Forelimb muscle (tissue), 1 donor: ENCODE measurements at places on chromosomes 12 and 14.

DNA sequence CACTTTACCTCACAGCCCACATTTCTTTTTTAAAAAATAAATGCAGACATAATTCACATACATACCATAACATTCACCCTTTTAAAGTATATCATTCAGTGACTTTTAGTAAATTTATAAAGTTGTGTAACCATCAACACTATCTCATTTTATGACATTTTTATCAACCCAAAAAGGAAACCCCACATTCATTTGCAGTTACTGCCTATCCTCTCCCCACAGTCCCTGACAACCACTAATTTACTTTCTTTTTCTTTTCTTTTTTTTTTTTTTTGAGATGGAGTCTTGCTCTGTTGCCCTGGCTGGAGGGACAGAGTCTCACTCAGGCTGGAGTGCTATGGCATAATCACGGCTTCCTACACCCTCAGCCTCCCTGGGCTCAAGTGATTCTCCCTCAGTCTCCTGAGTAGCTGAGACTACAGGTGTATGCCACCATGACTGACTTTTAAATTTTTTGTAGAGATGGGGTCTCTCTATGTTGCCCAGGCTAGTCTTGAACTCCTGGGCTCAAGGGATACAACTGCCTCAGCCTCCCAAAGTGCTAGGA is 1.5 kb upstream of the EP400 start:
- DNase-seq = no peak

GRCh38 chr14:93103392-93104080 is 12.2 kb downstream of the ITPK1 start:
- DNase-seq = no peak

GRCh38 chr12:30197392-30198057 is 413.8 kb upstream of the TMTC1 start:
- no peak for DNase-seq

DNA sequence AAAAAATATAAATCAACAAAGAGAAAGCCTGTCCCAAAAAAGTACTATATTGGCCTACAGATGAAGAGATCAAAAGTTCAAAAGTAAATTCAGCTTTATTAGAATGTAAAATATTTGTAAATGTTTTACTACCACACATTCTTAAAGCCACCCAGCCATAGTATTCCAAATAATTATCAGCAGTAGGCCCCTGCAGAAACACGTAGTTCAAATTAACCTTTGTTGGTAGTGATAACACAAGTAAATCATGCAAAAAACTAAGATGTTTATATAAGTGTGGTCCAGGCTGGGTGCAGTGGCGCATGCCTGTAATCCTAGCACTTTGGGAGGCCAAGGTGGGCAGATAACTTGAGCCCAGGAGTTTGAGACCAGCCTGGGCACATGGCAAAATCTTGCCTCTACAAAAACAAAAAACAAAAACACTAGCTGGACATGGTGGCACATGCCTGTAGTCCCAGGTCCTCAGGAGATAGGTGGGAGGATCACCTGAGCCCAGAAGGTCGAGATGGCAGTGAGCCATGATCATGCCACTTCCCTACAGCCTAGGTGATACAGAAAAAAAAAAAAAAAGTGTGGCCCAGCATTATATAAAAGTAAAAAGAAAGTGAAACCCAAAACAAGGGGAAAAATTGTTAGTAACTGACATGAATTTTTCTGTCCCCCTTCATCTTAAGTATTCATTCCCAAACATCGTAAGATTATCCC is 17.9 kb downstream of the SPTLC2 start:
- no peak for DNase-seq

- DNase-seq = no peak
Measured at GRCh38 chr14:58109744-58110143, 42.3 kb downstream of the ARMH4 start.

DNA sequence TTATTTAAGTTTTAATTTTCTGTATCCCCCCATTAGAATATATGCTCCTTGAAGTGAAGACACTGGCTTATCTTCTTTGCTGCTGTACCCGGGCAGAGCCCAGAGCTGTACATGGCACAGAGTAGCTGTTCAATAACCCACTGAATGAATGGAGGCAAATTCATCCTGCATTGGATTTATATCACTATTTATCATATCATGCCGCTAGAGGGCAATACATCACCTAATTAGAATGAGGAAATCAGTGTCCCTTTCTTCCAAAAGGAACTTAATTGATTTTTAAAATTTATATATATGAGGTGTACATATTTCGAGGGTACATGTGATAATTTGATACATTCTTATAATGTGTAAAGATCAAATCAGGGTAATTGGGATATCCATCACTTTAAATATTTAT is 89.2 kb upstream of the TMEM260 start:
- no peak for DNase-seq

DNA sequence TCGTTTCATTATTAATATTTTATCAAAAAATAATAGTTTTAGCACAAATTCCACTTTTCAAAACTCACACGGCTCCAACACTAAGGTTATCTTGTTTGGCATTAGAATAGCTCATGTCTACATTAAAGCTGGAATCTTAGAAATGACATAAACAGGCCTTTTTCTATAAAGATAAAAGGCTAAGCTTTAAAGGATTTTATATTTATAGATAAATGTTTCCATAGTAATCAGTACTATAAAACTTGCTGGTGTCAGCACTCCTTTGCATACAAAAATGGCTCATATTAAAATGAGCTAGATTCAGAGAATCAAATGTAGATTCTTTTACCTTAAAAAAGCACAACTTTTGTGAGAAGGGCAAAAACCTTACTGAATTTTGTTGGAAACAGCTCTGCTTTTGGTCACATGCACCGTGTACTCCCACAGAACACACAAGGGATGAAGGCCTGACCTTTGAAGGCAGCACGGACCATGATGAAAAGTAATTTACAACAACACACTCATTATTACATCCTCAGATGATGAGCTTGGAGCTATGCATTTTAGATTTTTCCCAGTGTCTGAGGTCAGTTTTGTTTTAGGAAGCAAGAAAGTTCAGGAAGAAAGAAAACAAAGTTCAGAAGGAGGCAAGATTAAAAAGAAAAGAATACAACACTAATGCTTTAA is 202.8 kb downstream of the BCAT1 start:
- no peak for DNase-seq

- no peak for DNase-seq
Measured at GRCh38 chr12:5124401-5124800, 80.7 kb downstream of the KCNA5 start.

GRCh38 chr14:100281286-100282082 is 24.8 kb downstream of the SLC25A29 start:
- DNase-seq = no peak

DNA sequence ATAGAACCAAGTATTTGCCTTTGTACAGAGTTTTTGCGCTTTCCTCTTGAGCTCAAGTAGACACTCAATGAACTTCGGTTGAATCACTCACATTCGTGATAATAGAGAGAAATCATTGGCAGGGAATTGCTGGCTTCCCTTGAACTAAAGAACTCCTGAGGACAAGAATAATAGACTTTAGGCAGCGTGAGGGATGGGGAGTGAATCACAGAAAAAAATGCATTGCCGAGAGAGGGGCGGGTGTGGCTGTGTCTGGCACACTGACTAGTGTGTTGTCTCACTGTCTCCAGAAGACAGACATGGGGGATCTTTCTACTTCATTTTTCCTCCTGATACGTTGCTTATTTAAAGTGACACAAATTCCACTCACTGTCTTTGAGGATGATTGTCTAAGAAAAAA is 805.2 kb downstream of the BCL11B start:
- no peak for DNase-seq

DNA sequence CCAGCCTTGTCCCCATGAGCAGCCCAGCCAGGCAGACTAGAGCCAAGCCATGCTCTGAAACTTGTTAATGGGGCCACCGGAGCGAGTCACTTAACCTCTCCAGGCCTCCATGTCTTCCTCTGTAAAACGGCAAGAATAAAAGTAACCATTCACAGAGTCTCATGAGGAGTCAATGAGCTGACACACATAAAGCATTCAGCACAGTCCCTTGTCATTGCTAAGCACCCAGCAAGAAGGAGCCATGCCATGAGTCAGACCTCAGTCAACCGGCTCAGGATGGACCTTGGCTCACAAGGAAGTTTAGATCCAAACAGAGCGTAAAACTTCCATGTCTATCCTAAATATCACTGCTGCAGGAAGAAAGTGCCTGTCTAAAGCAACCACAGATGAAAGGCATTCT is 10.6 kb downstream of the FICD start:
- DNase-seq = no peak

DNA sequence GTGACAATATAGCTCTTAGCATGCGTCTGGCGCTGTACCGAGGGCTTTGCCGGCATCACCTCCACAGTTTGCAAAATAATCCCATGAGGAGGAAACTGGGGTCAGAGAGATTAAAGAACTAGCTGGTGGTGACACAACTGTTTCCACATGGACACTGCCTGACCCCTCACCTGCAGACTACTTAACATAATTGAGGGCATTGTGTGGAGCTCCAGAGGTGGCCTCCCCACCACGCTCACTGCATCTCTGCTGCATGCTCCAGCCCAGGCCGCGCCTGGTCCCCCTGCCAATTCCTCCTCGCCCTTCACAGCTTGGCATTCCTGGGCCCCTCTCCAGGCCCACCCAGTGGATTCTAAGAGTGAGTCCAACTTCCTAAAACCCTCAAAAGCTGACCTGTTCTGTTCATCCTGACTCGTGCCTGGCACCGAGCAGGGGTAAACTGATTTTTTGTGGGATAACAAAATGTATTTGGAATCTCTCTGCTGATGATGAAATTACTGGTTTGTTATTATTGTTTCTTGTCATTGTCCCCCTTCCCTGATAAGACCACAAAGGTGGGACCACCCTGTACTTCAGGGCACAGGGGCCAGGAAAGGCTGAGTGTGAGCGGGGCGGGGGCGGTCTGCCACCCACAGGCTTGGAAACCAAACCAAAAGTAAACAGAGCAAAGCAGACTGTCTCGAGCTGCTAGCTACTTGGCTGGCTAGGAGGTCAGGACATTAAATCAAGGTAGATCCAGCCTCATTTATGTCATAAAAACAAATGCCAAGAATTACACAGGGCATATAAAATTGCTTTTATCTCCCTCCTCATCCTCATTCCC is 40.6 kb downstream of the CHGA start:
- DNase-seq = no peak

DNA sequence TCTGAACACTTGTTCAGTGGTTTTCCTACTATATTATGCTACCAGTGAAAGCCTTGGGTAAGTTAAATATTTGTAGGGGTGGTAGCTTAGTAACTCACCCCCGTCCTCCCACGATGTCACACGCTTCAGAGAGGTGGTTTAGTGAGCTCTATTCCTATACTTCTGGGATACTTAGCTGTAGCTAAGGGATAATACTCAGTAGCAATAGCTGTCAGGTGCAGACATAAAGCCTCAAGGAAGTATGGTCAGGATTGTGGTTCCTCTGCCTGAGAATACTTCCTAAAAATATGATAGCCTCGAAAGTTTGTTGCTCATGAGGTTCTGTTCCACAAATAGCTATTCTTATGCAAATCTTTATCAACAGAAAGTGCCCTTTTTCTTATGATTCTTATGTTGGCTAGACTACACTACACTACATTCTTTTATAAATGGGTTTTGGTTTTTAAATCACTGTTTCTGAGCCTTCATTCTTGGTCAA is 11.9 kb downstream of the DLST start:
- no peak for DNase-seq

DNA sequence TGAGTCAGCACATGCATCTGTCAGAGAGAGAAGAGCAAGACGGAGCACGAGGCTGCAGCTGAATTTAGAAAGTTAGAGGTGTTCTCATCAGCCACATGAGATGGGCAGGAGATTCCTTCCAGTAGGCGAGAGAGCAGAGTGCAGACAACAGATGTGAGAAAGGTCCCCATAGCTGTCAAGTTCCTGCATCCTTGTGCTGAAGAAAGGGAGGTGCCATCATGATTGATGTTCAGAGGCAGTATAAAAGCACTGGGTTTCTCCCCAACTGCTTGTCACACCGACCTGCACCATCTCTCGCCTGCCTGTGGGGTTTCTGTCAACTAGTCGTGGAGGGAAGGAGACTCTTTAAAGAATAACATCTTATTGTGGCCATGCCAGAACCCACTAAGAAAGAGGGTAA is at the start of gene MYBPC1:
Gene MYBPC1, plus strand, starts transcription at position 272 of the 400 bp plus-strand sequence. Its CDS starts 100 bp downstream, at position 372.
- no peak for DNase-seq

DNA sequence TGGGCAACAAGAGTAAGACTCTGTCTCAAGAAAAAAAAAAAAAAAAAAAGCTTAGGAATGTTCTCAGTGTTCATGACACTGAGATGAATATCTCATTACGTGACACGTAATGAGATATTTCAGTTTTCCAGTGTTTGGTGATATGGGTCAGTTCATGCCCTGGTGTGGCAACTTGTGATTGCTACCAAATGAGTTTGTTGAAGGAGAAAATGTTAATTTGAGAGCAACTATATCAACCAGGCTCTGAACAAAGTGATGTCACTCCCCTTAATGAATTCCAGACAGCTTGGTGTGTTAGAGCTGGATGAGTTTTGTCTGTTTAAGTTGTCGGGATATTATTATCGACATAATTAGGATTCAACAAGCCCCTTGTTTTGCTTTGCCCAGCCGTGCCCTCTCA is 211.7 kb downstream of the DPF3 start:
- no peak for DNase-seq

DNA sequence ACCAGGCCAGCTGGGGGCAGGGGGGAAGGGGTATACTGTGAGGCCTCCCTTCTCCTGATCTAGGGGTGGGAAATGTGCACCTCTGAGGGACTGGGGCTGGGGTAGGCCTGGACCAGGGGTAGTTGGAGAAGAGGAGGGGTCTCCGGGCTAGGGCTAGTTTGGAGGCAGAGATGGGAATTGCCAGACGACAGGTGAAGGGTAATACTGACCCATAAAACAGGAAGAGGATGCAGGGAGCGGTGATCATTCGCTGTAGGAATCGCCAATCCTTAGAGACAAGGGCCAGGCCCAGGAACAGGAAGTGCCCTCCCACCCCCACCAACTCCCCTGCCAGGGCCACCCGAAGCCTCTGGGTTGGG is 4.4 kb downstream of the SLC22A17 start:
- no peak for DNase-seq

GRCh38 chr12:65081496-65081895 is 39.6 kb downstream of the WIF1 start:
- no peak for DNase-seq

DNA sequence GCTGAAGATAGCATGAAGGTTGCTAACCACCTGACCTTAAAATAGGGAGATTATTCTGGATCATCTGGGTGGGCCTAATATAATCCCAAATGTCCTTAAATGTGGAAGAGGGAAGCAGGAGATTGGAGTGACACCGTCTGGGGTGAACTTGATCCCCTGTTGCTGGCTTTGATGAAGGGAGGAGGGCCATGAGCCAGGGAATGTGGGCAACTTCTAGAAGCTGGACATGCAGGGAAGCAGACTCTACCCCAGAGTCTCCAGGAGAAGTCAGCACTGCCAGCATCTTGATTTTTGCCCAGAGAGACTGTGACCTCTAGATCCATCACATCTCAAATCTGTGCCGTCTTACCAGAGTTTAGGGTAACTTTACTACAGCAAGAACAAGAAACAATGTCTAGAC is 9.2 kb upstream of the KRT5 start:
- no peak for DNase-seq

- no peak for DNase-seq
Measured at GRCh38 chr12:5718680-5719079, 226.4 kb downstream of the ANO2 start.

- DNase-seq = no peak
Measured at GRCh38 chr14:80356413-80356812, 145.1 kb upstream of the DIO2 start.

GRCh38 chr12:71447691-71448132 is 8.1 kb downstream of the LGR5 start:
- DNase-seq = no peak
